ENCODE measurements at places on chromosomes 13 and 19. TPM values are rescaled to one million over a fixed set of nuclear protein-coding genes. Genes with fewer than 3 reads are reported as not detected.

- peak; percentile 92 for DNase-seq
Observed at GRCh38 chr19:36032251-36033104, at the start of gene CLIP3. TSS of gene CLIP3 (minus strand) at chr19:36032873. CDS start at chr19:36032357, 516 bp downstream.

GRCh38 chr19:19468424-19469050 is 46.8 kb downstream of the TSSK6 start:
- no peak for DNase-seq

- DNase-seq = no peak
Observed at GRCh38 chr13:51113969-51114368, 2.9 kb upstream of the C13orf42 start.

GRCh38 chr13:113272701-113273181 is 24.3 kb upstream of the LAMP1 start:
- DNase-seq = no peak

The PTGER1 gene
- total RNA-seq = not detected

GRCh38 chr13:41813426-41813825 is 147.5 kb downstream of the VWA8 start:
- no peak for DNase-seq

GRCh38 chr13:36839981-36840380 is 21.0 kb downstream of the RFXAP start:
- no peak for DNase-seq

DNA sequence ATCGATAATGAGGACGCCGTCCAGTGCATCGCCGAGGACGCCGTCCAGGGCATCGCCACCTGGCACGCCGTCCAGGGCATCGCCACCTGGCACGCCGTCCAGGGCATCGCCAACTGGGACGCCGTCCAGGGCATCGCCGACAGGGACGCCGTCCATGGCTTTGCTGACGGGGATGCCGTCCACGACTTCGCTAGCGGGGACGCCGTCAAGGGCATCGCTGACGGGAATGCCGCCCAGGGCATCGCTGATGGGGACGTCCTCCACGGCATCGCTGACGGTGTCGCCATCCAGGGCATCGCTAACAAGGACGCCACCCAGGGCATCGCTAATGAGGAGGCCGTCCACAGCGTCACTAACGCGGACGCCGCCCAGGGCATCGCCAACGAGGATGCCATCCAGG is 946.5 kb downstream of the TUBA3C start:
- DNase-seq = no peak

The TMEM59L gene
- 2.9 TPM for total RNA-seq

DNA sequence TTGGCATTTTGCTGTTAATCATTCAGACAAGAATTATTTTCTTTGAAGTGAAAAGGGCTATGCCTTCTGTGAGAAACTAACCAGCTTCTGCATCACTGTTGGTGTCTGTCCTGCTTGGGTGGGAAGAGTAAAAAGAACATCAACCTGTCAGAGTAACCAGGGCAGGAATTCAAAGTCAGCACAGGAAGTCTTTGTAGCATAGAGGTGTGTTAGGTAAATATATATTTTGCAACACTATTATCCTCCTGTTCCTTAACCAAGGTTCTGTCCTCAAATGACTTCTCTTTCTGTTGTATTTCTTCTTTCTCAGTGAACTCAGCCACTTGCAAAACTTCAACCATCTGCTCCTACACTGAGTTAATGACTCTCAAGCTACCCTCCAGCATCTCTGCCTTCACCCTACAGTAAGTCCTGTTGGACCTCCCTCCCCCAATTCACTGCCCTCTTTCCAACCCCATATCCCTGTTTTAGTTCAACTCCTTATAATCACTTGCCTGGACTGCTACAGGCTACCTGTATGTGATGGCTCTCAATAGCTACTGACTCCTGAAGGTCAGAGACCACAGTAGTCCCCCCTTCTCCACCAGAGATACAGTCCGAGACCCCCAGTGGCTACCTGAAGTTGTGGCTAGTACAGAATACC is 49.9 kb downstream of the SMAD9 start:
- DNase-seq = no peak

DNA sequence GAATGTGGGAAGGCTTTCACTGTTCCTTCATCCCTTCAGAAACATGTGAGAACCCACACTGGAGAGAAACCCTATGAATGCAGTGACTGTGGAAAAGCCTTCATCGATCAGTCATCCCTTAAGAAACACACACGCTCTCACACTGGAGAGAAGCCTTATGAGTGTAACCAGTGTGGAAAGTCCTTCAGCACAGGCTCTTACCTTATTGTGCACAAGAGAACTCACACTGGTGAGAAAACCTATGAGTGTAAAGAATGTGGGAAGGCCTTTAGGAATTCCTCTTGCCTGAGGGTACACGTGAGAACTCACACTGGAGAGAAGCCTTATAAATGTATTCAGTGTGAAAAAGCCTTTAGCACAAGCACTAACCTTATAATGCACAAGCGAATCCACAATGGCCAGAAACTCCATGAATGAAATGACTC is 18.6 kb downstream of the ZNF177 start:
- no peak for DNase-seq

The ANKLE1 gene
- 0.49 TPM for total RNA-seq

DNA sequence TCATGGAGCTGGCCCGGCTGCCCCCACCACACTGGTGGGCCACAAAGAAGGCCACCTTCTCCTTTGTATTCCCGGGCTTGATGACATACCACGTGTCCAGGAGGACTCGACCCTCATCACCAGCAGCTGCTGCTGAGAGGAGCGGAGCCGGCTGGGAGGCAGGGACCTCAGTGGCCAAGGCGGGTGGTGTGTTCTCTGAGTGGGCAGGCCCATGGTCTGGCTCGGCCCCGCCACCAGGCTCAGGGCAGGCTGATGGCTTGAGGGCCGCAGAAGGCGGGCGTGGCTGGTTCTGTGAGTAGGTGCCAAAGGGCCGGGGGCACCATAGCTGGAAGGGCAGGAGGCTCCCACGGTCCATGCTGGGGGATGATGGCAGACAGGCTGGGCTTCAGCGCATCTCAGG is 17.6 kb downstream of the FBXO46 start:
- DNase-seq = no peak

All from sigmoid colon (tissue), 7 donors.